Cardiac muscle cell (in vitro differentiated cells and primary cell): ENCODE measurements at places on chromosomes 16 and 17.

GRCh38 chr17:61904094-61904710 lies 23.6 kb downstream of the INTS2 start:
- DNase-seq: no peak

DNA sequence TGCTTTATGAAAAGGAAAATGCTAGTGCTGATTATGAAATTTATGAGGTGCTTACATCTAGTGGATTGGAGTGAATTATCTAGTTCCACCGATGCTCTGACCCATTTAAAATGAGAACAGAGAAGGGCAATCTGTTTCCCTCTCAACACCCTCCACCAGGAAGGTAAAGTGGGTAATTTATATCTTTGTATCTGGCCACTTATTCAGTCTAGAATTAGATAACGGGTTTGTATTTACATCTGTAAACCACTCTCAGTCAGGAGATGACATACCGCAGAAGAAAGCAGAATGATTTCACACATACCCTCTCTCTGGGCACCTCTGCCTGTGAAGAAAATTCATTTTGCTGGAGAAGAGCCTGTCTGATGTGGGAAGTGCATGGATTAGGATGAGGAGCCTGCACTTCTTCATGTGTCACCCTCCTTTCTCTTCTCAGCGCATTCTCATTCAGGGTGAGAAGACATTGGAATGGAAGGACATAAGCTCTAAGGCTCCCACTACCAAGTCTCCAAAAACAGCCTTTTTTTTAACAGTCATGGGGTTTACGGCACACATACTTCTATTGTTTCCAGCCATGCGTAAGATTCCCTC lies 646.7 kb upstream of the SALL1 start:
- peak; percentile 13 for DNase-seq

DNA sequence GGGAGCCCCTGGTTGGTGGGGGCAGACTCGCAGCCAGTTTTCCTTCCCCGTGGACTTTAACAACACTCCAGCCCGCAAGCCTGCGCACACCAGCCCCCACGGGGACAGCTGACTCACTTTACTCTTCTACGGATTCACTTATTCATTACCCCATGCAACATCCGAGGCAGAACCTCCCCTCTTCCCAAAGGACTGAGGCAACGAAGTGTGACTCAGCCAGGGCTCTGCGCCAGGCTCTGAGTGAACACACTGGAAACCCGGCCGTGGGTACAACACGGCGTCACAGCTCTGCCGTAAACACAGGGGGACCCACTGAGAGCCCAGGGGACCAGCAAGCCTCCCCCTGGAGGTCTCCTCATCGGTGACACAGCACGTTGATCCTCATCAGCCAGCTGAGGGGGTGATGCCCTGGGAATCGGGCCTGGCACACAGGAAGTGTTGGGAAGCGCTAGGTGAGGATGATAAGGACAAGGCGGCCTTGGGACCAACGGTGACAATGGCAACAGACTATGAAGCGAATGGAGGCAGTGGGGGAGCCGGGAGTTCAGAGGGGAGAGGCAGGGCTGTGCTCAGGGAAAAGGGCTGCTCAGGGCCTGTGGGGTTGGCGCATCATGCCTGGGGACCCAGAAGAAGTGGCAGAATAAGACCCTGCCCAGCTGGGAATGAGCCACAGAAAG lies 14.6 kb downstream of the COTL1 start:
- no peak for DNase-seq

DNA sequence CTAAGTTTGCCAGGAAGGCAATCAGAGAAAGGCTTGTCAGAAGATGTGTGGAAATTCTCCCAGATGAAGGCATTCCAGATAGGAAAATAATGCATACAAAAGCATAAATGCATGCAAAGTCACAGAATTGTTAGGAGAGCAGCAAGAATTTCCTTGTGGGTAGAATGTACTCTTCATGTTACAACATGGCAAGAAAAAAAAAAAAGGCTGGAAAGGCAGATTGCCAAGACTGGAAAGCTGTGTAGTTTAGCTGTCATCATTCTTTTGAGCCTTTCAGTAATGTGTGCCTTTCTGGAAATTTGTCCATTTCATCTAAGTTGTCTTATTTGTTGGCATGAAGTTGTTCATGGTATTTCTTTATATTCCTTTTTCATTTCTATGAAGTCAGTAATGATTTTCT lies 71.0 kb upstream of the EFCAB3 start:
- DNase-seq: no peak

DNA sequence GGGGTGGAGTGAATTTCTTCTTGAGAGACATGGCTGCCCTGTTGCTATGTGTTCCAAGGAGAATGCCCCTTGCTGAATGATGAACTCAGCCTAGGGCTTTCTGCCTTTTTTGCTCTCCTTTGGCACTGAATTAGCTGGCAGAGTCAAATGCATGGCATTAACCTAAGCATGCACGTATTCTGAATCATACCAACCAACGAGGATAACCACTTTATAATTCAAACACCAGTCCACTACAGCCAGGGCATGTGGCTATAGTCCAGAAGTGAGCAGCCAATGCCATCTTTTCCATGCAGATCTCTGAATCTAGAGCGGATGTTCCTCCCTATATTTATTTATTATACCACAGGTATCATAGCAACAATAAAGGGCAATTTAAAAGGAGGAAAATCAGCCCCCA lies 15.7 kb downstream of the TMIGD1 start:
- DNase-seq: no peak

GRCh38 chr17:82334622-82335394 lies 1.2 kb upstream of the SECTM1 start:
- DNase-seq: no peak

DNA sequence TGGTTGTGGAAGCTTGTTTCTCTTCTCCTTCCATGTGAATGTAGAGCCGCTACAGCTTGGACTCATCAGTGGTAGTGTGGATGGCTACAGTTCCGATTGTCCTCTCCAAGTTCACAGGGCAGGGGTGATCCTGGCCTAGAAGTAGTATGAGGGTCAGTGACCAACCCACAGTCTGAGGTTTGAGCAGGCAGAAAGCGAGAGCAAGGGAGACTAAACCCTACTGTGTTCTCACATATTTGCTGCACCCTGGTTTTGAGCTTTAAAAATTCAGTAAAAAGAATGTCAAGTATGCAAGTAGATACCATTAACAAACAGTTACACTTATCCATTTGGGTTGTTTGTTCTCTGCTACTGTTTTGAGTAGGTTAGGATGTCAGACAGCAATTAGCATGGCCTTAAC lies 148.9 kb downstream of the MRTFB start:
- no peak for DNase-seq

DNA sequence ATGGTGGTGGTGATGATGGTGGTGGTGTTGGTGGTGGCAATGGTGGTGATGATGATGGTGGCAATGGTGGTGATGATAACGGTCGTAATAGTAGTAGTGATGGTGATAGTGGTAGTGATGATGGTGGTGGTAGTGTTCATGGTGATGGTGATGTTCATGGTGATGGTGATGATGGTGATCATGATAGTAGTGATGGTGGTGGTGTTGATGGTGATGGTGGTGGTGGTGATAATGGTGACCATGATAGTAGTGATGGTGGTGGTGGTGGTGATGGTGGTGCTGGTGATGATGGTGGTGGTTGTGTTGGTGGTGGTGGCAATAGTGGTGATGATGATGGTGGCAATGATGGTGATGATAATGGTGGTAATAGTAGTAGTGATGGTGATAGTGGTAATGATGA lies 68.0 kb downstream of the SOX9 start:
- DNase-seq: no peak

GRCh38 chr16:69110406-69110805 lies 5.0 kb downstream of the HAS3 start:
- no peak for DNase-seq

GRCh38 chr17:59234631-59235030 lies 14.3 kb downstream of the GDPD1 start:
- no peak for DNase-seq

- DNase-seq: no peak
Measured at GRCh38 chr17:77505181-77505639, 364.4 kb downstream of the SEC14L1 start.

DNA sequence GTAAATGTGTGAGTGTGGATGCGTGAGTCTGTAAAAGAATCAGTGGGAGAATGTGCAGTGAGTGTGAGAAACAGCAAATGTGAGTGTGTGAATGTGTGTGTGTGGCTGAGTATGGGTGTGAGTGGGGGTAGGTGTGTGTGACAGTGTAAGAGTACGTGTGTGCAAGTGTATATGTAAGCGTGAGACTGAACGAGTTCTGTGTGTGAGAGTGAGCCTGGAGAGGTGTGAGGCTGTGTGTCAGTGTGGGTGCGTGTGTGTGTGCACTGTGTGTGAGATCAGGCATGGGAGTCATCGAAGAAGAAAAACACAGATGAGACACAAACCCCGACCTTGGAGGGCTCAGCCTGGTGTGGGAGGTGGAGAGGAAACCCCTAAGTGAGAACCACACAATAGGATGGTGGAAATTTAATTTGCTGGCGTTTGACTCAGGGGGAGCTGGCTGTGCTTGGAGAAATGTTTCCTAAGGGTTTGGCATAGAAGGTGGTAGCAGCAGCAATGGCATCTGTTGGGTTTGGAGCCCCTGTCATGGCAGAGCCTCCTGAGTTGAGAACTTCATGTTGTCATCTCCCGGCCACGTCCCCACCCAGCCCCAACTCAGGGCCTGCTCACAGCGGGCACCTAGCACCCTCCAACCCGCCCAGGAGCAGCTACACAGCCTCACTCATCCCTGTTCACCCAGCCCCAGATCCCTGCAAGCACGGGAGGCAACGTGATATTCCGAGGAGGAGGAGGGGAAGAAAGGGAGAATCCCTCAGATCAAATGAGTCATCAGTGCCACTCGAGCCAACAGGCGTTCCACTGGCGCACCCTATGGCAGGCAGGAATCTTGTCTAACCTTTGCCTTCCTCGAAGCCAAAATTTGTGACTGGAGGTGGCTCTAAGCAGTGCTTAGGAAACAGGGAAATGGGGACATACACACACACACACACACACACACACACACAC lies 14.3 kb upstream of the NUBP1 start:
- DNase-seq: no peak

GRCh38 chr17:79757140-79757745 lies 20.7 kb upstream of the CBX2 start:
- DNase-seq: no peak
